ENCODE measurements at places on chromosomes 4 and X.

GRCh38 chrX:348461-349117 lies 30.0 kb upstream of the GTPBP6 start:
- DNase-seq, result no peak

DNA sequence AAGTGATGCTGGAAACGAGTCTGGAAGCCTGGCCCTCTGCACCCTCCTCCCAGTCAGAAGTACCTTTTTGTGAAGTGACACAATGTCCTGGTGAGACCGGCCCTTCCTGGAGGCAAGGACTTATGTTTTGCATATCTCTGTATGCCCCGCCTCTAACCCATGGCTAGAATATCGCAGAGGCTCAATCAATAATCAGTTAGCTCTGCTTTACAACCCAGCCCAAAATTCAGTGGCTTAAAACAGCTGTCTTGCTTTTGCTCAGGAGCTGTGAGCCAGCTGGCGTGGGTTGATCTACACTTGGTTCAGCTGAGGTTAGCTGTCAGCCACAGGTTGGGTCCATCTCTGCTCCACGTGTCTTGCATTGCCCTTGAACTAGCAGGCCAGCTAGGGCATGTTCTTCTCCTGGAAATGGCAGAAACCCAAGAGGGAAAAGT lies 98.8 kb upstream of the METTL14 start:
- DNase-seq, result no peak

- no peak for DNase-seq
Measured at GRCh38 chr4:80781431-80781830, 249.1 kb upstream of the BMP3 start.

- DNase-seq, result no peak
Measured at GRCh38 chr4:31236020-31236638, 516.0 kb downstream of the PCDH7 start.

GRCh38 chrX:39226251-39226650 lies 425.0 kb downstream of the MID1IP1 start:
- no peak for DNase-seq

GRCh38 chr4:105357258-105357980 lies 116.4 kb downstream of the PPA2 start:
- no peak for DNase-seq

DNA sequence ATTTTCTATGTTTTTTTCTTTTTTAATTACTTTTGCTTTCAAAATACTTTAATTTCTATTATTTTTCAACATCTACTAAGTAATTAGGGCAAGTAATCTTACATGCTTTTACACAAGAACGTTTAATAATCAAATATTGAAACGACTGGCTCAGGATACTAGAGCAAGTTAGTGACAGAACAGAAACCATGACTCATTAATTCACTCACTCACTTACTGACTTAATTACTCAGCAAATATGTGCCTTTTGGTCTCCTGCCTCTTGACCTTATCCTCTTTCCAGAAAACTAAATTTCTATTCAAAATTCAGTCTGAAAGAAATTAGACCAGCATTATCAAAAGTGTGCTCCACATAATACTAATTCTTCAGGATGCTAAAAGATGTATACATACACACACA lies 314.9 kb upstream of the TEX13C start:
- no peak for DNase-seq

DNA sequence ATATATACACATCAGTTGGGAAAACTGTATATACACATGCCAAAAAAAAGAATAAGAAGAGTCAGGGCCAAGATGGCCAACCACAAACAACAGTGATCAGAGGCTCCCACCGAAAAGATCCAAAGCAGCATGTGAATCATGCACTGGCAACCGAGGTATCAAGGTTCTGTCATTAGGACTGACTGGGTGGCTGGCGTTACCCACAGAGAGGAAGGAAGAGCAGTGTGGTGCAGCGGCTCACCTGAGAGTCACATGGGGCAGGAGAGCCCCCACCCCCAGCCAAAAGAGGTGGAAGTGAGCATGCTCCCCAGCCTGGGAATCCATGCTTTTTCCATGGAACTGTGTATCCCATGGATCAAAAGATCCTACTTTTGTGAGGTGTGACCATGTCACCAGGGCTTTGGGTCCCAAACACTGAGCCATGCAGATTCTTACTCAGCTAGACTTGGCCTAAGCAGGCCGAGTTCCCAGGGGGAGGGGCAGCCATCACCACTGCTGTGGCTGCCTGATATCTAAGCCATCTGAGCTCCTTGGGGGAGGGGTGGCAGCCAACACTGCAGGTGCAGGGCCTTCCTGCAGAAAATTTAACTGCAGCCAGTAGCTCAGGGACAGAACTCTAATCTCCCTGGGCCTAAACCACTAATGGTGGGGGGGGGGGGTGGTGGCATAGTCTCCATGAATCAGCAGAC lies 52.8 kb downstream of the P2RY10 start:
- no peak for DNase-seq

DNA sequence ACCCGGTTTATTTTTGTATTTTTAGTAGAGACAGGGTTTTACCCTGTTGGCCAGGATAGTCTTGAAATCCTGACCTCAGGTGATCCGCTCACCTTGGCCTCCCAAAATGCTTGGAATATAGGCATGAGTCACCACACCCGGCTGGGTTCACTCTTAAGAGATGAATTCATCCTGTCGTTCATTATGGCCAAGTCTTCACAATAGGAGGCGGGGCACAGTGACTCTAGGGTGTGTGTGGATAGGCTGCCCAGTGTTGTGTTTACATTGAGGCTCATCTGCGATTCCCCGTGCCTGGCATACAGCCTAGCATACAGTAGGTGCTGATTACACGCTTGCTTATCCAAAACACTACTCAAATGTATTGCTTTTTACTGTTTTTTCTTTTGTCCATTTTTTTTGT lies 41.3 kb upstream of the IGFBP7 start:
- no peak for DNase-seq

DNA sequence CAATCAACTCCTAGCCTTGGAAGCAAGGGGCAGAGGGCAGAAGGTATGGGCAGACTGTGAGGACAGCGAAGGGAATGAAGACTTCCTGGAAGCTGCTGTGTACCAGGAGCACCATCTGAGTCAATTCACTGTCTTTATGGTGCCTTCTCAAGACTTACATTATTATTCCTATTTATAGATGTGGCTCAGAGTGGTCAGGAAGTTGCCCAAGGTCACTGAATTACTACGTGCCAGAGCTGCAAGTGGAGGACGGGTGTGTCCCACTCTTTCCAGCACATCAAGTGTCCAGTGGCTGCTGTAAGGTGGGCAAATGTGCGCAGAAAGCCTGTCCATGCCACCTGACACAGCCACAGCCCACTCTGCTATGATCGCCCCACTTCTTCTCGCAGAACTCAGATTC lies 32.0 kb downstream of the SMPX start:
- DNase-seq, result no peak

DNA sequence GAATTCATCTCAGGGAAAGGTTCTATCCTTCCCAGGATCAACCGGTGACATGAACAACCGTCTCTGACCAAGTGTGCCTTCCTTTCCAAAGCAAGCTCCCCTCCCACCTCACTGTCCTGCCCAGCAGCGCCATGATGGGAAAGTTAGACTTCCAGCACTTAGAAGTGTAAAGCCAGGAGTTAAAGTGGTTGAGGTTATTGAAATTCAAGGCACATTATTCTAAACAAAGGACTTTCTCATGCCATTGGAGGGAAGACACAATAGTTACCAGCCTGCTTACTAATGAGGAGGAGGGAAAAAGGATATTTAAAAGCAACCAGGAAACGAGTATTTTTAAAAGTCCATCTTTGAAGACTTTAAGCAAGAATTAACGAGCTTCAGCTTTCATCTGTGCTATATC lies 96.8 kb downstream of the NSUN7 start:
- no peak for DNase-seq

GRCh38 chr4:3291969-3292570 lies 751 bp upstream of the RGS12 start:
- no peak for DNase-seq

DNA sequence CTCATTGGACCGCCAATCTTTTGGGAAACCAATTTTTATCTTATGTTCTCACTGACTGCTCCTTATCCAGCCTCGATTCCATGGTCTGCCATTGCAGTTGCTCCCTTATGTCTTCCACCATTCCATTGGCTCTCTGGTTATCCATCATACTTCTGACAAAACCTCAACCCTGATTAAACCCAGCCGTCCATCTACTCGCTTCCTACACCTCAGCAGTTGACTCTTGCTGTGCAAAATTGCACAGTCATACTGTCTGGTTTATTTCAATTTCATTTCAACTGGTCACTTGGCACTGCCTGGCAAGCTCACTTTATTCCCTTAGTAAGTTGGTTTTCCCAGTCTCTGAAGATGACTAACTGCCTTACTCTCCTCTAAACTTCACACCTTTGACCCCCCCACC lies 26.2 kb downstream of the ARL9 start:
- no peak for DNase-seq

DNA sequence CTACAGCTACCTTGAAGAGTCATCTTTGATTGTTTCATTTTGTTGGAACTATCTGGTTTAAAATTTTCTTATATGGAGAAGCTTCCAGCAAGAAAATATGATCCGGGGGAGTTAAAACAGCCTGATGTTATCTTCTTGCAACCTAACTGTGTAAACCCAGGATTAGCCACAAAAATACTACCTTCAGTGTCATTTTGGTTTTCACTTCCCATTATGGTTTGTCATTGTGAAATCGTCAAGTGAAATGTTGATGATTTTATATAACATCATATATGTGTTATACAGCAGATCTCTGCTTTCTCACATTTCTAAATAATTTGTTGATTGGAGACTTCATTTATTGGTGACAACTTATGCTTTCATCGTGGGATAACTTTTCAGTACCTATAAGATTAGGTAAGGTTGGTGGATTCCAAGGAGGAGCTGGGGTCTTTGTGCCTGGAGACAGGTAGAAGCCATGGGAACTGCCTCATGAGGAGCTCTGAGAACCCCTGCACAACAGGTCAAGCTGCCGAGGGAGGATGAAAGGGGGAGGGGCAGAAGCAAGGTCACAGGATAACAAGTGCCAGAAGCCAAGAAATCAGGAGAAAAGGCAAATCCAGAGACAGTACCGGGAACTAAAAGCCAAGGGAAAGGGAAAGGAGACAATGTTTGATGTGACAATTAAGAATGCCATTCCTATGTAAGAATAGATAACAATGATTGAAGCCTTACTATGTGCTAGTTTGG lies 7.2 kb downstream of the ARHGAP24 start:
- DNase-seq, result no peak

DNA sequence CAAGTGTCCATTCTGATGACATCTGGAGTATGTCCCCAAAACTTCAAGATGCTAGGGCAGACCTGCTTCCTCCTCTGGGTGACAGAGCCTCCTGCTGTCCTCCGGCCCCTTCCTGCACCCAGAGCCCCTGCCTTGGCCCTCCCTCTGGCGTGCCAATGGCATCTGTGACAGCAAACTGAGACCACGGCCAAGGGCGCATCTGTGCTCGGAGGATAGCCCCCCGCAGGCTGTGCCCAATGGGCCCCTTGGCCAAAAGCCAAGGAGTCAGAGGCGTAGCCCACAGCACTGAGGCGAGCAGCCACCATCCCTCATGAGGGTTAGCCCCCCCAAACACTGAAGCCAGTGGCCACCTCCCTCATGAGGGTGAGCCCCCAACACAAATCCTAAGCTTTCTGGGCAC lies 7.9 kb downstream of the LRPAP1 start:
- DNase-seq, result no peak

DNA sequence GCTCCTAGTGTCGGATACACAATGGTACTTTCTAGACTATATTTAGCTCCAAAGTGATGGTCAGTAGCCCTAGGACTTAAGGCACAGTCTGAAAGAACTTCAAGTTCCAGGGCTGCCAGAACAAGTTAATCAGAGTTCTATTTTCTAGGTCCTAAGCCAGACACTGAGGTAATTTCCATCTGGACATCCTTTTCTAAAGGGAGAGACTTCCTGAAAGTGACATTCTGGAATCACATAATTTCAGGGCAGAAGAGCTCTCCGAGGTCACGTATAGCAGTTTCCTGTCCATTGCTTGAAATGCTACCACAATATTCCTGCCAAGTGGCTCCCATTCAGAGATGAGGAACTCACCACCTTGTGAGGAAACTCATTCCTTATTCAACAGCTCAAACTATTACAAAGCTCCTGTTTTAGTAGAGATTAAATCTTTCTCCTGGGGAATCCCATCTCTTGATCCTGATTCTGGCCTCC lies 117.9 kb downstream of the COL25A1 start:
- DNase-seq, result no peak

- no peak for DNase-seq
Measured at GRCh38 chrX:49991758-49992157, 69.4 kb downstream of the CLCN5 start.

- DNase-seq, result no peak
Measured at GRCh38 chr4:104719539-104720230, 225.0 kb upstream of the CXXC4 start.

DNA sequence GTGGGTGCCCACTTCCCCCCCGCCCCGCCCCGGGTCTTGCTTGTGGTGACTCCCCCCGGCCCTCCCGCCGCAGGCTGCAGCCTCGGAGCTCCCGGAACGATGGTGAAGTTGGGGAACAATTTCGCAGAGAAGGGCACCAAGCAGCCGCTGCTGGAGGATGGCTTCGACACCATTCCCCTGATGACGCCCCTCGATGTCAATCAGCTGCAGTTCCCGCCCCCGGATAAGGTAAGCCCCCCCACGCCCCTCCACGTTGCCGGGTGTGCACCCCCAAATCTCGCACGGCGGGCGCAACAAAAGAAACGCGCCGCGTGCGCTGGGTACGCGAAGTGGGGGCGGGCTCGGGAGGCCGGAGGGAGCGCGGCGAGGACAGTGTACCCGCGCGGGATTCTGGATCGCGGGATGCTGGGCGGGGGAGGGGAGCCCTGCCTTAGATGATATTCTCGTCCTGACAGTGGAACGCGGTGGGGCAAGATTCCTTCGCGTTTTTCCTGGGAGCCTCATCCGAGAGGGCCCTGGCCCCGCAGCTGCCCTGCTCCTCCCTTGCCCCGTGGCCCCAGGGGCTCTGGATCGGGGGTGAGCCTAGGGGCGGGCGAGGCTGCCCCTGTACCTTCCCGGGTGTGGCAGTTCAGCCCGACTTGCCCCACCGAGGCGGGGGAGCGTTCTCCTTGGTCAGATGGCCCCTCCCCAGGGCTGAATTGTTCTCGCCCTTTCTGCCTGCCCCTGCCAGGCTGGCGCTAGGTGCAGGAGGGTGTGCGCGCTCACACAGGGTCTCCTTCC lies 819 bp downstream of the NSG1 start:
- DNase-seq, result no peak

Data from BJ (cell line).